ENCODE measurements at places on chromosomes 11 and 22.

- H3K4me3 ChIP-seq, result no peak overlapping the region
- no peak overlapping the region for H3K27ac ChIP-seq
- H3K27me3 ChIP-seq, result no peaks in the 10 kb centered on the region
- DNase-seq, result no peak
- no peaks in the 10 kb centered on the region for H3K36me3 ChIP-seq
These were observed 37.9 kb downstream of the B3GAT1 start for GRCh38 chr11:134374171-134374570.

- peak; percentile 66 for DNase-seq
- no peak overlapping the region for H3K27ac ChIP-seq
- no peaks in the 10 kb centered on the region for H3K4me1 ChIP-seq
- peaks cover 26% of the 10 kb centered on the region for H3K27me3 ChIP-seq
These were observed 22.9 kb upstream of the ASPHD2 start for GRCh38 chr22:26406118-26406517.

GRCh38 chr11:59574467-59574866, 41.1 kb downstream of the OSBP start:
- H3K4me1 ChIP-seq, result peaks cover 16% of the 10 kb centered on the region
- H3K27me3 ChIP-seq, result no peaks in the 10 kb centered on the region
- H3K4me3 ChIP-seq, result no peak overlapping the region
- peaks cover 35% of the 10 kb centered on the region for H3K36me3 ChIP-seq

GRCh38 chr22:42683578-42684283, 34.5 kb upstream of the CYB5R3 start:
- no peaks in the 10 kb centered on the region for H3K36me3 ChIP-seq
- no peaks in the 10 kb centered on the region for H3K27me3 ChIP-seq
- peaks cover 34% of the 10 kb centered on the region for H3K4me1 ChIP-seq
- H3K27ac ChIP-seq, result peak overlapping the region; percentile 21
- no peak for DNase-seq

DNA sequence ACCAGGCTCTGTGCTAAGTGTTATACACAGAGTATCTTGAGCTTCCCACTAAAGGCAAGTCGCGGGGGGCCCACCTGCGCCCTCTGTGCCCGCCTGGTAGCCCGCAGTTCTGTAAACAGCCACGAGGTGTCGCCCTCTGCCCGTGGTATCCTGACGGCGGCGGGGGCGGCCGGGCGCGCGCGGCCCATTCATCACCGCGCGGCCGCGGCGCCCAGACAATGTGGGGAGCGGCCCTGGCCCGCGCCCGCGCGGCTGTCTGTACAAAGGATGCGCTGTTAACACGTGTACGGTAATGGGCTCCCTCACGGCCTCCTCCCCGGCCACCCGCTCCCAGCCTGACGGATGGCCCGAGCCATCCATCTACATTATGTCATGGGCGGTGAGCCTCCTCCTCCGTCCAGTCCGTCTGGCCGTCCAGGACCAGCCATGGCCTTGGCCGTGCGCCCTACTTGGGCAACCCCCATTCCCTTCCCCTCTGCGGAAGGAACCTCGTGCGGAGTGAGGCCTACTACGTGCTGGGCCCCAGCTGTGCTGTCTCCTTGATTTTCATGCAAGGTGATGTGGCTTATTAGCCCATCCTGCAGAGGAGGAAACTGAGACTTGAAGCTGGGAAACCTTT, 99.4 kb downstream of the MIAT start:
- H3K4me1 ChIP-seq, result no peaks in the 10 kb centered on the region
- DNase-seq, result peak; percentile 36
- H3K4me3 ChIP-seq, result peak overlapping the region; percentile 17
- H3K27ac ChIP-seq, result no peak overlapping the region
- H3K36me3 ChIP-seq, result no peaks in the 10 kb centered on the region

All from IMR-90 (cell line).